Adipocyte (in vitro differentiated cells): ENCODE measurements at places on chromosomes 13 and 19.
A peak's percentile ranks its signal among the peaks of the same experiment; 100 is the strongest.

GRCh38 chr19:38739440-38740256 lies 4.6 kb downstream of the CAPN12 start:
- DNase-seq, result no peak

DNA sequence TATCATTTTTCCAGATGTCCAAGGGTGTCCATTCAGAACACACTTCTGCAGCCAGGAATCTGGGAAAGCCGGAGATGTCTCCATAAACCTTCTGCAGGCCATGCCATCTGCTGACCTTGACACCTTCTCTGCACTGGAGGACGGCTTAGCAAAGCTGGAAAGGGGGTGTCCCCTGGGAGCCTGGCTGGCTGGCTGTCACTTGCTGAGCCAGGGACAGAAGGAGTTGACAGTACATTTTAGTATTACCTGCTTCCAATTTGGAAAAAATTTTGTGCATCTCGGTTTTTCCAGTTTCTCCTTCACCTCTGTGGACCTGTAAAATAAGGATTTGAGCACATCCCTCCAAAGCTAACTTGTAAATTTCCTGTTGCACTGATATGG lies 8.1 kb upstream of the CHST8 start:
- no peak for DNase-seq

DNA sequence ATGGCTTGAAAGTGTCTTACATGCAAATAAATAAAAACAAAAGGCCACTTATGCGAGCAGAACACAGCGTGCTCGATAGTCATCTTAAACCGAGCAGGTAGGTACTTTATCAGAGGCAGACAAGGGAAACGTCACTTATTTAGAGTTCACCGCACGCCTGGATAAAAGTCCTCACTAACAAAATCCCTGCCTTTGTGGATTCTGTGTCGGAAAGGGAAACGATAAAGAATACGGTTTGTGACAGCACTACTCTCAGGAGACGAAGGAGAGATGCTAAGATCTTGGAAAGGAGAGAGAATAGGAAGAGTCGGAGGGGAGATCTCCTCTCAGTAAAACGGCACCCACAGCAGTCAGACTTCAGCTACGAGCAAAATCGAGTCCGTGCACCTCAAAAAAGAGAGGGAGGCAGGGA lies 581 bp downstream of the RCBTB1 start:
- peak; percentile 46 for DNase-seq

- no peak for DNase-seq
These were observed 144.2 kb upstream of the VSTM2B start for GRCh38 chr19:29381353-29382203.

- DNase-seq, result no peak
These were observed 690.9 kb downstream of the SLITRK6 start for GRCh38 chr13:85108356-85108755.

GRCh38 chr19:2336528-2337328 lies 8.2 kb downstream of the SPPL2B start:
- no peak for DNase-seq
